NCI-H345 (cell line): ENCODE measurements at places on chromosomes 6 and 20.

- no peak for DNase-seq
Measured at GRCh38 chr20:23436681-23437080, 2.8 kb upstream of the CSTL1 start.

DNA sequence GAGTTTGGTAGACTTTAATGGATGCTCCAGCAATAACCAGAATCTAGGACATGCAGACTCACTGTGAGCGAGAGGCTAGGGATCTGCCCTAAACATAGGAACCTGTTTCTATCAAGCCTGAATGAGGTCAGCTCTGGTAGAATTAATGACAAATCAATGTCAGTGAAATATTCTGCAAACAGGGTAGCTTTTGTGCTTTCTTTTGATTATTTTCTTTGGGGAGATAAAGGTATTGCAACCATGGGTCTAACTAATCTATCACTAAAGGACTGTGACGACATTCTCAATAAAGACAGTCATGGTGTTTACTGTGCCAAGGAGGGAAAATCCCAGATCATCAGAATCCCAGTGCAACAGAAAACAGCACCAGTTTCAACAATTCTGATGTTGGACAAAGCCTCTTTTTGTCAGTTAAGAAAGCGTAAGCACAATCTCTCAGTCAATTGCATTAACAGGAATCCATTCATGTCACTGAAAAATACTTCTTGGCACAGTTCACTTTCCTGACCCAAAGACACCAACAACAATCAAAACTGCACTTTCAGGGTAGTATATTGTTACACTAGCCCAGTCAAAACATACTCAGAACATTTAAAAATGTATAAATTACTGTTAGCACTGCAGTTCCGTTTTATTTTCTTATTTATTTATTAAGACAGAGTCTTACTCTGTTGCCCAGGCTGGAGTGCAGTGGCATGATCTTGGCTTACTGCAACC is 36.8 kb upstream of the SMIM29 start:
- DNase-seq, result no peak

DNA sequence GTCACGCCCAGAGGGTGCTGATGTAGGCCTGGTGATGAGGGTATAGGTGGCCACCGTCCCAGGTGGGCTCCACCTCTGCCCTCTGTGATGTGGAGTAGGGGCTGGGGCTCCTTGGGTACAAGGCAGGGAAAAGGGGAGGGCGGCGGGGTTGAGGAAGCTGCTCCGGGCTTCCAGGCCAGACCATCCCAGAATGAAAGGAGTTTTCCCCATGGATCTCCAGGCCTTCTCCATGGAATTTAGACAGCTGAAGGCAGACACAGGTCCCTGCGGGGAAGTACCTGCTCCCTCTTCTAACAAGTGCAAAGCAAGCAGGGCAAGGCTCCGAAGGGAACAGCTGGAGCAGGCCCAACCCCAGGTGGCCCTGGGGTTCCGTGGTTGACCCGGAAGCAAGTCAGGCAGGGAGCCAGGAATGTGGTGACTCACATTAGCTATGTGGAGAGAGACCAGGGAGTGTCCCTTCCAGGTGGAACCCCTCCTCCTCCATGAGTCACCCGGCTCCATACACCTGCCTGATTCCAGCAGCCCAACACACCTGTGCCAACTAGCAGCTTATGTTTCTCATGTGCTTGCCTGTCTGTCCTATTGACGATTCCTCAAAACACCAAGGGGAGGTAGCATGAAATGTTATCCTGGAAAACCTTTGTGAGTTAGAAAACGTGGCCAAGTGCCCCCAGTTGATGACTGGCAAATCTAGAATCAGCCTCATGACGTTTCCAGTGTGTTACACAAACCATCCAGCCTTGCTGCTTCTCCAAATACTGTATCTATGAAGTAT is 59.7 kb upstream of the SNX9 start:
- peak; percentile 95 for DNase-seq

DNA sequence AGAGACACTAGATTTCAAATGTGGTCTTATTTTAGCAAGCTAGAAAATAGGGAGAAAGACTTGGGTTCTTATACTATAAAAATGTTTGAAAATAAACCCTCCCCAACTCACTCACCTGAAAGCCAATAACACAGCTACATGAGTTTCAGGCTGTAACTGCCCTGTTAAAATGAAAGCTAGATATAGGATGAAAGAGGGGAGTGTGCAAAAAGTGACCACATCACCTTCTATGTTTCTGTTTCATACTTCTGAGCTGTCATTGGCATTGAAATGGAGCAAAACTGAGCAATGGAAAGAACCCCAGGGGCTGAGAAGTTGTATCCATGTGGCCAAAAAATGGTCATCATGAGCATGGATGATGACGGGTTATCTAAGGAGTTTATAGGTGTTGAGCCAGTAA is 148.1 kb upstream of the TENT5A start:
- DNase-seq, result no peak

GRCh38 chr6:25337431-25337830 is 58.3 kb downstream of the CARMIL1 start:
- no peak for DNase-seq
